Tongue (tissue), 3 donors: ENCODE measurements at places on chromosomes 13 and 19. TPM values are rescaled to one million over a fixed set of nuclear protein-coding genes. Genes with fewer than 3 reads are reported as not detected.

Gene PGLYRP1
- total RNA-seq, result 0.82 TPM

Gene RFXAP
- total RNA-seq, result 5.3 TPM

Gene ZNF99
- total RNA-seq, result 0.51 TPM

Gene RFPL4AL1
- not detected for total RNA-seq

Gene RNF17
- not detected for total RNA-seq

Gene KANK3
- 24.2 TPM for total RNA-seq

Gene SHKBP1
- total RNA-seq, result 8.8 TPM

Gene PSG3
- total RNA-seq, result not detected

Gene CTXN1
- total RNA-seq, result 0.31 TPM

Gene PALM3
- total RNA-seq, result 0.21 TPM

Gene CERS1
- total RNA-seq, result 7.7 TPM

Gene HSPH1
- total RNA-seq, result 92.0 TPM

Gene ZNF585A
- total RNA-seq, result 12.8 TPM

Gene PPP2R1A
- 193 TPM for total RNA-seq
